CD4-positive, alpha-beta T cell treated with Interleukin-21 for 1 hour (primary cell): ENCODE measurements at places on chromosomes 2 and 18.

DNA sequence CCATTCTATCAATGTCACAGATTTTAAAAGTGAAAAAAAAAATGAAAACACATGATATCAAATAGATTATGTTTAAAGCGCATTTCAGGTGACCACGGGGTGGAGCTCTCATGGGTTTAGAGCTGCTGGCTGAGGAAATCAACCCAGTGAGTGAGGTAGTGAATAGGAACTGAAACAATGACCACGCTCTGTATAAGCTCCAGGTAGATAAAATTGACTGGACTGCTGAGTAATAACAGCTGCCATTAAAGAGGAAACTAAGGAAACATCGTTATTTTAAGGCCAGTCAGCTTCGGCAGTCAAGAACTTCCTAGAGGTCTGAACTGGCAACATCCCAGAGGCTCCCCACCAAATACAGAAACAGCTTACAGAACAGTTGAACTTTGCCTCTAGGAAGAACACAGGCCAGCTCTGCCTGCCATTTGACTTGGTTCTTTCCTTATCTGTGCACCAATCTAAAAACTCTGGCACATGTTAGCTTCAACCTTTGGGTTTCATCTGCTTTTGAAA is 185.9 kb downstream of the PDE1A start:
- no peak for DNase-seq

DNA sequence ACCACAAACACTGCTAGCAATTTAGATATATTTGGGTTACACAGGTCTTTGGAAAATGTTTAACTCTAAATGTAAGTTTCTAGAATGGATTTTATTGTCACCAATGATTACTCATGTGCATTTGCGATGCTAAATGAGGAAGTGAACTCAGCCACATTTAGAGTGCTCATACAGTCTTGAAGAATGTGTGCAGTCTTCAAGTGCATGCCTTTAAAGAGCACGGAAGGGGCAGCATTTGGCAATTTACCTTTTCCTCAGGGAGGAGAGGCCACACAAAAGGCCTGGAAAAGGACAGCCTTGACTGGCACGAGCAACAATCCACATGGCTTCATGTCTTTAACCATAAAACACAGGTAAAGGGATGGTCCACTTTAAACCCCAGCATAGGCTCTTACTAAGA is 78.5 kb upstream of the STK17B start:
- no peak for DNase-seq

GRCh38 chr2:170968205-170969003 is 39.4 kb downstream of the GORASP2 start:
- no peak for DNase-seq

GRCh38 chr2:189574793-189575475 is 5.7 kb downstream of the SLC40A1 start:
- DNase-seq, result no peak

DNA sequence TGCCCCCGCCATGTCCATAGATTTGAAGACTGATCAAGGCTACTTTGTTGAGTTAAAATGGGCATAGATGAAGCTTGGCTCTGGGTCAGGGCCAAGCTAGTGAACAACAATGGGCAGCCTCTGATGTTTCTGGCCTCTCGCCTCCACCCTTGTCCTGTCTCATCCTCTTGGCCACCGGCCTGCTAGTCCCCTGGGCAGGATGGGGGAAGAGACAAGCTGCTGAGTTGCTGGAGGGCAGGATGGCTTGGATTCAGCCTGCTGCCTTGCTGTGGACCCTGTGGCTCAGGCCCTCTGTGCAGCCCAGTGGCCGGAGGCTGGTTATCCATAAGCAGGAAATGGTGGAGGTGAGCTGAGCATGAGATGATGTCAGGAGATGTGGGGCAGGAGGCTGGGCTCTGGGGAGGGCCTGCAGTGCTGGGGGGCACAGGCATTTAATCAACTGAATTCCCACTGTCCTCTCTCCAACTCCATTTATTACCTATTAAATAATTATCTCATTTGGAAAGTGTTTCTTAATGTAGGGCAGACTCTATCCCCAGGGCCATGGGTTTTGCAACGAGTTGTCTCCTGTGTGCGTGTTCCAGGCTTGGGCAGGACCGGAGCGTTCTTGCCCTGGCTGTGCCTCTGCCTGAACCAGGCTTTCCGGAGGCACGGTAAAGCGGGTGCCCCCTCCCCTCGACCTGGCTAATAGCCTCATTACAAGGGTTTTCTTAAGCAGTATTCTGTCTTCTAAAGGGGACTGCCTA is 122.9 kb downstream of the GLI2 start:
- DNase-seq, result no peak

- peak; percentile 68 for DNase-seq
Measured at GRCh38 chr2:196277002-196277401, 105.6 kb upstream of the STK17B start.

DNA sequence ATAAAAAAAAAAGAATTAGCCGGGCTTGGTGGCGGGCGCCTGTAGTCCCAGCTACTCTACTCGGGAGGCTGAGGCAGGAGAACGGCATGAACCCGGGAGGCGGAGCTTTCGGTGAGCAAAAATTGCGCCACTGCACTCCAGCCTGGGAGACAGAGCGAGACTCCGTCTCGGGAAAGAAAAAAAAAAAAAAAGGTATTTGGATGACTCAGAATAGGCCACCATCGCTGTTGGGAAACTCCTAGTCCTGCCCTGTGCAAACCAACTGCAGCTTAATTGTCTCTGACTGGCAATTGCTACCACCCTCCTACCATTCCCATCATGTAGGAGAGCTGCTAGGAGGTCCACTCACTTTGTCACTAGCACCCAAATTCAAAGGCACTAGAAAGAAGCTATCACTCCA is 43.5 kb downstream of the ATP8B1 start:
- DNase-seq, result no peak

- DNase-seq, result no peak
Measured at GRCh38 chr2:82657106-82657505, 1802.0 kb downstream of the SUCLG1 start.

- no peak for DNase-seq
Measured at GRCh38 chr2:86218124-86218523, 18.9 kb downstream of the MRPL35 start.

GRCh38 chr2:72548081-72548764 is 277.6 kb downstream of the EXOC6B start:
- no peak for DNase-seq

- no peak for DNase-seq
Measured at GRCh38 chr18:56570978-56571377, 67.4 kb downstream of the TXNL1 start.

- peak; percentile 47 for DNase-seq
Measured at GRCh38 chr2:127197475-127198385, 22.4 kb downstream of the CYP27C1 start.

DNA sequence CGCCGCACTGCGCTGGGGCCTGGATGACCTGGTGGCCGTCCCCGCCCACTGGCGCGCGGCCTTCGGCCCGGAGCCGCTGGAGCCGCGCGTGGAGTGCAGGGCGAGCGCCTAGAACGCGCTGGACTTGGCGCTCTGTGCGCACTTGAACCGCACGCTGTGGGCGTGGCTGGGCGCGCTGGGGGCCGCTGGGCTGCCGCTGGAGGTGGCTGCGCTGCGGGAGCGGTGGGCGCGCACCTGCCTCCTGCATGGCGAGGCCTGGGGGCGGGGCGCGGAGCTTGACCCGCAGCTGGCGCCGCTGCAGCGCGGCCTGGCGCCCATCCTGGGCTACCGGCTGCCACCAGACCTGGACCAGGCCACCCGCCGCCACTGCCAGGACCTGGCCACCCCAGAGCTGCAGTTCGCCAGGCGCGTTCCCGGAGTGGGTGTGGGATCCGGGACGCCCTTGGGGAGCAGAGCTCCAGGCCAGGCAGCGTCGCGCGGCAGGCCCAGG is 9.9 kb downstream of the AQP12B start:
- no peak for DNase-seq

DNA sequence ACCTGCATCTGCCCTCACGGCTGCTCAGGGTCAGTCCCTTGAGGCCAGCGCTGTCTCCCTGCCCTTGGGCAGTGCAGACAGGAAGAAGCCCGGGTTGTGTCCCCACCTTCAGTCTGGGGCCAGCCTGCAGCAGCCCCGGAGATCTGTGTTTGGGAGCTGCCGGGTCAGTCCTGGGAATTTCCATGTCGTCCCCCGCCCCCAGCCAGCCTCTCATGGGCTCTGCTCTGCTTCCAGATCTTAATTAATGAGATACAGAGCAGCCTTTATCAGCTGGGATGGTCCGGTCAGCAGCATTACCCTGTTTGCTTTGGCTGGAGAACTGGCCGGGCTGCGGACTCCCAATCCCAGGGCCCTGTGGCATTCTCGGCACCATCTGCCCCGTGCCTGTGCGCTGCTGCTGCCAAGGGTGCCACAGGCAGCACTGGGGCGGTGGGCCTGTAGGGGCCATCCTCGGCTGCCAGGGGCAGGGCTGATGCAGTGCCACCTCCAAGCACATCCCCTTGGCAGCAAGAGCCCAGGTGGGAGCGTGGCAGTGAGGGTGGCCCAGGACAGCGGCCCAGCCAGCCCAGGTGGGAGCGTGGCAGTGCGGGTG is 2.4 kb downstream of the BOK start:
- DNase-seq, result no peak

- DNase-seq, result no peak
Measured at GRCh38 chr2:88845772-88846661, 154.5 kb downstream of the RPIA start.
